Activated T-helper 1 cell treated with anti-CD3 and anti-CD28 coated beads, Interleukin-2, amount 50 U/mL, for 16 hours (primary cell): ENCODE measurements at places on chromosomes 4 and X.

GRCh38 chr4:780716-781492, 45.0 kb downstream of the CPLX1 start:
- DNase-seq, result no peak

GRCh38 chrX:45191820-45192409, 8.8 kb downstream of the DIPK2B start:
- DNase-seq, result no peak

- DNase-seq, result no peak
Observed at GRCh38 chr4:107618656-107619055, 101.4 kb downstream of the PAPSS1 start.

DNA sequence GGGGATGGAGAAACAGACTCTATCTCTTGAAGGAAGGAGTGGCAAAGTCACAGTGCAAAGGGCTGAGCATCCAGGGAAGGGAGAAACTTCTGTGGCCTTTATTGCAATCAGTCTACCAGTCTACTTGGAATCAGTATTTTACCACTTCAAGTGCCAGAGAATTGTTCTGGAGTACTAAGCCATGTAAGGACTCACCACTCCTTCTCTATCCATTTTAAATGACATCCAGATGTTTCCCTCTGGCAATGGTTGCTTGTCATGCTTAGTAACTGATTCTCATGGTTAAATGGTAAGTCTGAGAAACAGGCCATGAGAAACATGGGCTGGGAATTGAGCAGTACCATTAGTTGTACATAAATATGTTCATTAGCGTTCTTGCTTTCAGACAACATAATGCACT, 21.1 kb upstream of the SMIM10 start:
- DNase-seq, result no peak

- no peak for DNase-seq
Observed at GRCh38 chr4:100881283-100881682, 363.5 kb upstream of the EMCN start.

DNA sequence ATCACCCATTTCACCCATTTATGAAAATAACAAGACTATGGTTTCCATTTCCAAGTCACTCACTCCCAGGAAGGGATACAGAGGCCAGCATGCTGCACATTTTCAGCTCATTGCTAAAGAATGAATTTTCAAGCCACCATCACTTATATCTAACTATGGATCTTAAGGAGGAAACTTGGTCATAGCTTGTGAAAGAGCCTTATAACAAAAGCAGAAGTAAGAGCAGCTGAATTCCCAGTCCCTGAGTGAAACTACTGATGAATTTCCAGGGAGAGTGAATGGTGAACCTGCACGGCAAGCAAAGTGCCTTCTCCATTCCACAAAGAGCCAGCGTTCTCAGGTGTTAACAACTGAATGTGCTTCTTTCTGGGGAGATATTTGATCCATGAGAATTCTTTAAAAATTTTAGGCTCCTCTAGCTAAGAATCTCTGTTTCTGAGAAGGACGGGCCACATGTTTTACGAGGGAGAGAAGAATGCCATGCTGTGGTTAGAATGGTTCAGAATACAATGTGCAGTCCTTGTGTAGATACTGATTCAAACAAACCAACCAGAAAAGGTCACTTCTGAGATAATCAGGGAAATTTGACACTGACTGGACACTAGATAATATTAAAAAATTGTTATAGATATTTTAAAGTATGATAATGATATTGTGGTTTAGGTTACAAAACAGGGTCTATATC, 24.0 kb downstream of the BTC start:
- no peak for DNase-seq

GRCh38 chr4:184825896-184826690, at the start of gene ACSL1:
TSS of gene ACSL1 (minus strand) at chr4:184825968. CDS start at chr4:184803514, 22,454 bp downstream.
- peak; percentile 66 for DNase-seq

- no peak for DNase-seq
Observed at GRCh38 chrX:110915570-110915969, 120.0 kb upstream of the CHRDL1 start.

DNA sequence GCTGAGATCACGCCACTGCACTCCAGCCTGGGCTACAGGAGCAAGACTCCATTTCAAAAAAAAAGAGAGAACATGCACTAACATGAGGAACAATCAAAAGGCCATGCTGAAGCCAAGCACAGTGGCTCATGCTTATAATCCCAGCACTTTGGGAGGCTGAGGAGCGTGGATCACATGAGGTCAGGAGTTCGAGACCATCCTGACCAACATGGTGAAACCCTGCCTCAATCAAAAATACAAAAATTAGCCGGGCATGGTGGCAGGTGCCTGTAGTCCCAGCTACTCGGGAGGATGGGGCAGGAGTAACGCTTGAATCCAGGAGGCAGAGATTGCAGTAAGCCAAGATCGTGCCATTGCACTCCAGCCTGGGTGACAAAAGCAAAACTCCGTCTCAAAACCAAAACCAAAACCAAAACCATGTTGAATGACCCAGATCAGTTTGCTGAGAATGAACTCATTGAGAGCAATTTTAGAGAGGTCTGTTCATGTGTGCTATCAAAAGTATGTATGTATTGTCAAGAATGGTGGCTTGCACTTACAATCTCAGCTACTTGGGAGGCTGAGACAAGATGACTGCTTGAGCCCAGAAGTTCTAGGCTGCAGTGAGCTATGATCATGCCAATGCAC, 44.8 kb downstream of the PDS5A start:
- no peak for DNase-seq

GRCh38 chr4:104330125-104330905, 164.4 kb downstream of the CXXC4 start:
- no peak for DNase-seq
